ENCODE measurements at places on chromosomes 13 and 19.
A peak's percentile ranks its signal among the peaks of the same experiment; 100 is the strongest.

GRCh38 chr13:85142351-85142927 is 656.8 kb downstream of the SLITRK6 start:
- DNase-seq = no peak

DNA sequence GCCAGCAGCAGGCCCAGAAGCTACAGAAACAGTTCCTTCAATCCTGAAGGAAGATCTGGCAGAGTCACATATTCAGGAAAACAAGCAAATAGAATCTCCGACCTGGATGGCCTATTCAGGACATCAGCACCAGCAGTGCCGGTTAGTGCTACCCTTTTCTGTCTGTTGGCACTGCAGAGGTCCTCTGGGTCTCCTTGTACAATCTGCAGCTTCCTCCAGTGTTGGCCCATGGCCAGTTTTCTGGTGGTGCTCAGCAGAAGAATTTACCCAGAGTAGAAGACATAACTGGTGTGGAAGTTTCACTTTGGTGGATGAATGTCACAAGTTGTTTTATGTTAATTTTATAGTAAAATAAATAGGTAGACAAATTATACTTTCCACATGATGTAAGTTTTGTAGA is 498.1 kb downstream of the COG6 start:
- no peak for DNase-seq

GRCh38 chr13:30735872-30736175 is 481 bp downstream of the ALOX5AP start:
- DNase-seq = no peak

- DNase-seq = no peak
Observed at GRCh38 chr13:108944760-108945159, 315.3 kb downstream of the MYO16 start.

DNA sequence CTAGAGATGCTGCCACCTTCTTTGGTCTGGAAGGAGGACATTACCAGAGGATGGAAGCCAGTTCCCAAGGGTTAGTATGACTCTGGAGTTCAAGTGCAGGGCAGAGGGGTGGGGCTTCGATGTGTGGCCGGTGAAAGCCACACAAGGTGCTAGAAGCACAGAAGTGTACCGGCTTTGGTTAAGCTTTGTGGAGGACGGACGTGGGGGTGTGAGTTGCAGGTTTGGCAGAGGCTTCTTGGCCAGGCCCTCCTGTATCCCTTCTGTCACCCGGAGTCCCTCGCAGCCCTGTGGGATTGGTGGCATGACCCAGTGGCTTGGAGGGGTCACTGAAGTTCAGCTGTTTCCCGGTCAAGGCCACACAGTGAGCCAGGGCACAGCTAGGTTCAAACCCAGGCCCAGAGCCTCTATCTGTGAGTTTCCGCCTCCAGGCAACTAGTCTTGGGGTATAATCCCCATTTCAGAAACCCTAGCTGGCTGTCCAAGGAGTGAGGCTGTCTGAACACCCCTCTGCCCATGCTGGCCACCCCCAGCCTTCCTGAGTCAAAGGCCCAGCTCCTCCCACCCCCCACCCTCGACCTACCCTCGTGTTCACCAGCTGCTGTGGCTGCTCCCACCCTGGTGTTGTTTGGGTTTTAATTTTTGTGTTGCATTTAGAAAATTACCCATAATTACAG is 4.6 kb upstream of the SSBP4 start:
- no peak for DNase-seq

DNA sequence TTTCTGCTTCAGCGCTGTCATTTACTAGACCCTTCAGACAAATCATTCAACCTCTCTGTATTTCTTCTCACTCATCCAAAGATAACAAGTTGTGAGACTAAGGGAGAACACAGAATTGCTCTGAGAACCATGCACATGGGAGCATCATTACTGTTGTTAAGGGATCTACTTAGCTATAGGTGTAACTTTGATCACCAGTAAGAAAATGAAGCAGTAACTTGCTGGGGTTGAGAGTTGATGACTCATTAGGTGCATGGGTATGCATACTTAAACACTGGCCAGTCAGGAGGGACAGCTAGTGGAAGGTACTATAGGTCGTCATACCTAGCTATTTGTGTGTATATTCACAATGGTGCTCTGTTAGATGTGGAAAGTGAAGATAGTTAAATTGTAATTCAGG is 61.5 kb downstream of the B3GLCT start:
- DNase-seq = no peak

GRCh38 chr19:6886277-6886897 is 992 bp upstream of the ADGRE1 start:
- no peak for DNase-seq

GRCh38 chr13:44573790-44574465 is 2.2 kb downstream of the TSC22D1 start:
- no peak for DNase-seq

DNA sequence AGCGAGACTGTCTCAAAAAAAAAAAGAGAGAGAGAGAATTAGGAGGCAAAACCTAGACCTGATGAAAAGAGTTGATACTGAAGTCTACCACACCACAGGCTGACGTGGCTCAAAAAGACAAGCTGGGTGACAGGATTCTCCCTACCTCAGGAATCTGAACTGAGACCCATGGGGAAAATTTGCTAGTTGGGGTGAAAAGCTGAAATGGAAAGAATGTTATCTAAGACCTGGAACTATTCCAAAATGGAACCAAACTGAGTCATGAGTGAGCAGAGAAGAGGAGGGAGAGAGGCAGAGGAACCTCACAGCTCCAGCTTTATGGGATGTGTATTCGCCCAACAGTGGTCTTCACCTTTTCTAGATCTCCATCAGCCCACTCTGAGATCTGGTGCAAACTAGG is 11.7 kb downstream of the SMG9 start:
- no peak for DNase-seq

- no peak for DNase-seq
Observed at GRCh38 chr19:29006057-29006735, 206.8 kb downstream of the UQCRFS1 start.

GRCh38 chr19:53912653-53913052 is 3.6 kb downstream of the CACNG7 start:
- DNase-seq = no peak

DNA sequence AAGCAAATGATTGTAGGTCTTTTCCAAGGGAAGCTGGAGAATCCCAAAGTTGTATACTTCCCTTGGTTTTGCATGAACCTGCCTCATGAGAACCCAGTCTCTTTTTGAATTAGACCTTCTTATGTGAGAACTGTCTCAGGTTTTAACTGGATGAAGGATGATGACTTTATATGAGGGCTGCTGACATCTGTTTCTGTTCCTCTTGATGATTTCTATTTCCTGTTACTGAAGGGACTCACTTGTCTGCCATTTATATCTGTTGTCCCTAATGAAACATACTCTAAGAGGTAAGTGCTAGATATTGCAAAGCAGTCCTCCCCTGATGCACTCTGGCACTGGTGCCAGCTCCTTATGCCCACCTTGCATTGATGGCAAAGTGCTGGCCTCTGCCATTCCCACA is 33.6 kb downstream of the ERICH4 start:
- DNase-seq = no peak

DNA sequence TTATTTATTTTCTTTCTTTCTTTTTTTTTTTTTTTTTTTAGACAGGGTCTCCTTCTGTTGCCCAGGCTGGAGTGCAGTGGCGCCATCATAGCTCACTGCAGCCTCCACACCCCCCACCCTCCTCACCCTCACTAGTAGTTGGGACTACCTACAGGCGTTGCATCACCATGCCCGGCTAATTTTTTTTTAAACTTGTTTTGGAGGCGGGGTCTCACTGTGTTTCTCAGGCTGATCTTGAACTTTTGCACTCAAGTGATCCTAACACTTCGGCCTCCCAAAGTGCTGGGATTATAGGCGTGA is 33.6 kb downstream of the GJA3 start:
- DNase-seq = no peak

DNA sequence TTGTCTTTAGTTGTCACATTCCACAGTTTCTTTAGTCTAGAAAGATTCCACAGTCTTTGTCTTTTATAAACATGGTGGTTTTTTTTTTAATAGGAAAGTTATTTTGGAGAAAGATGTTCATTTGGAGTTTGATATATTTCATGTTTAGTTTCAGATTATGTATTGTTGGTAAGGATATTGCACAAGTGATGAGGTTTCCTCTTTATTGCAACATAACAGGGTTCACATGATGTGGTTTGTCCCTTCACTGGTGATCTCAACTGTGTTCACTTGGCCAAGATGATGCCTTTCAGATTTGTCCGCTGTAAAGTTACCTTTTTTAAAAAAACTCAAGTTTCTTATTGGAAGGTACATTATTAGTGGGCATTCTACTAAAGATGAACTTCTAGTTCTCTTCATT is 3.2 kb downstream of the ZNF230 start:
- no peak for DNase-seq

DNA sequence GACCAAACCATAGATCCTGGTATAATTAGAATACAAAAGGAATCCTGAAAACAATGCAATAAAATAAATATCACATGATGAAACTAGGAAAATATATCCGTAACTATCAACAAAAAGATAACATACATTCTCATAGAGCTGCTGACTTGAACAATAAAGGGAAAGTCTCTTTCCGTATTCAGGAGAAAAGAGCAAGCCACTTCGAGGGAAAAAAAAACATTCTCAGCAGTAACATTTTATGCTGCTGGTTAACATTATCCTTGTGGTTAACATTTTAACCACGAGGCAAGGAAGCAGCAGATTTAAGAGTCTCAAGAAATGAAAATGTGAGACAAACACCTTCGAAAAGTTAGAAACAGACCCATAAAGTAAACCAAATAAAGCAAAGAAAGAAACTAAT is 25.8 kb downstream of the NALCN start:
- DNase-seq = no peak

- no peak for DNase-seq
Observed at GRCh38 chr19:31818798-31819105, 469.5 kb upstream of the TSHZ3 start.

DNA sequence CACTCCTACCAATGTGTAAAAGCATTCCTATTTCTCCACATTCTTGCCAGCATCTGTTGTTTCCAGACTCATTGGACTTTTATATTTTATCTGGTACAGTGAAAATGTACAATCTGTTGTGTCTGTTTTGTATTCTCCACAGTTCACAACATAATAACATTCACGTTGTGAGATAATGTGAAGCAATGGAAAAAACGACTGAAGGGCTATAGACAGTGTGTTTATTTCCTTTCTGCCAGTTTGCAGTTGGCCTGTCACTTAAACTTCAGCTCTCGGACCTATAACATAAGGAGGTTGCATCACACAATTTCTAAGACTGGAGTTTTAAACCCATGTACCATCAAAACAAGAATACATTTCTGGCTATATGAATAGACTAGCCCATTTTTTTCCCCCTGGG is 965.5 kb upstream of the ATXN8OS start:
- DNase-seq = no peak

GRCh38 chr19:45471111-45471930 is 3.5 kb downstream of the FOSB start:
- DNase-seq = no peak

DNA sequence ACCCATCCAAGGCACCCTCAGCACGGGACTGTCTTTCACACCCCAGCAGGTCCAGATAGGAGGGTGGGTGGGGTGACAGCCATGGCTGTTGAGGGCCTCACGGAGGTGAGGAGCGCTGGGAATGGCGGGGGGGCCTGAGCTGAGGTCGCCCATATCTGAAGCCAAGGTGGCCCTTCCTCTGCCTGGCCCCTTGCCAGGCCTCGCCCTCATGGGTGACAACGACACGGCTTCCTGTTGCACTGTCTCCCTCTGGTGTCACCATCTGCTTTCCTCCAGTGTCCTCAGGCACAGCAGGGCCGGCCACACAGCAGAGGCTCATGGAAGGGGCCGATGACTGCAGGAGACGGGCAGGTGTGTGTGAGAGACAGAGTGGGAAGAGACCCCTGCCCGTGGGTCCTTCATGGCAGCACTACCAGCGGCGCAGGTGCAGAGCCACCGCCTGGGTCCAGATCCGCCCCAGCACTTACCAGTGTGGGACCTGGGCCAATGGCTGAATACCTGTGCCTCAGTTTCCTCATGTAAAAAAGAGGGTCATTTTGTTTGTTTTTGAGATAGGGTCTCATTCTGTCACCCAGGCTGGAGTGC is 8.1 kb upstream of the NKPD1 start:
- no peak for DNase-seq

DNA sequence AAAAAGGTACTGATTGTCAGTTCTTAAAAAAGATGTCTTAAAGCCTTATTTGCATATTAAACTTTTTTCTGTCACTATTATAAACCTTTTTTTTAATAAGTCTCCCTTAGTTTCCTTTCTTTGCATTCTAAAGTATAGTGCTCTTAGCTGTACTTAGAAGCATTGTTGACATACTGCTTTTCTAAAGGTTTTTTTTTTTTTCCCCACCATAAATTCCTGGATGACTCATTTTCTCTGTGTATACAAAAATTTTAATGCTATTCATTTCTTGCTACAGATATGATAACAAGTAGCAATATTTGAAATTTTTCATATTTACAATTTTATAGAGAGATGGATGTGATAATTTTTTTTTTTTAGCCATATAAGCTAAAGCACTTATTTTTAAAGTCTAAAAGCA is 43.5 kb downstream of the METTL21C start:
- no peak for DNase-seq

DNA sequence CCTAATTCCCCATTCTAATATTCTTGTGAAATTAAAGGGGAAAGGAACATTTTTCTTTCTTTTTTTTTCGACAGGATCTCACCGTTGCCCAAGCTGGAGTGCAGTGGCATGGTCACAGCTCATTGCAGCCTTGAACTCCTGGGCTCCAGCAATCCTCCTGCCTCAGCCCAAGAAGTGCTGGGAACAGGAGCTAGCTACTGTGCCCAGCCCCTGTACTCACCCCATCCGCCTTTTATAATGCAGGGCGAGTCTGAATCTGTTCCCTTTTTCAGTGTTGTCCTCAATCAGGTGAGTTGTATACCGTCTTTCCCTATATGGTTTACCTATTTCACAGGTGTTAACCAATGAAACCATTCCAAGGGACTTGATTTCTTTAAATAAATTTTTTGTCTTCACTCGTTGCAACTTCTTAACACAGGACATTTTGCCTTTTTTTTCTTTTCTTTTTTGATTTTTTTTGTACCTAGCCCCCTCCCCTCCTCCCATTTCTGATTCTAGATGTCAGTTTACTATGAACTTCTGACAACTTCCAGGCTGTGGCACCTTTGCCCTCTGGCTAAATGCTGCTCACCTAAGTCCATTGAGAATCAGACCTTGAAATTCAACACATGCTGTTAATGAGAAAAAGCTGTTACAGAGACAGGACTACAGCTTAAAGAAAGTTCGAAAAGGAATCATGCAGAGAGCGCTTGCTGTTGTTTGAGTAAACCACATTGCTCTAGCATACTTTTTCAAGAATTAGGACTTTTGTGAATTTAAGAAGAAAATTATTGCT is 562.1 kb upstream of the KLF12 start:
- DNase-seq = no peak

DNA sequence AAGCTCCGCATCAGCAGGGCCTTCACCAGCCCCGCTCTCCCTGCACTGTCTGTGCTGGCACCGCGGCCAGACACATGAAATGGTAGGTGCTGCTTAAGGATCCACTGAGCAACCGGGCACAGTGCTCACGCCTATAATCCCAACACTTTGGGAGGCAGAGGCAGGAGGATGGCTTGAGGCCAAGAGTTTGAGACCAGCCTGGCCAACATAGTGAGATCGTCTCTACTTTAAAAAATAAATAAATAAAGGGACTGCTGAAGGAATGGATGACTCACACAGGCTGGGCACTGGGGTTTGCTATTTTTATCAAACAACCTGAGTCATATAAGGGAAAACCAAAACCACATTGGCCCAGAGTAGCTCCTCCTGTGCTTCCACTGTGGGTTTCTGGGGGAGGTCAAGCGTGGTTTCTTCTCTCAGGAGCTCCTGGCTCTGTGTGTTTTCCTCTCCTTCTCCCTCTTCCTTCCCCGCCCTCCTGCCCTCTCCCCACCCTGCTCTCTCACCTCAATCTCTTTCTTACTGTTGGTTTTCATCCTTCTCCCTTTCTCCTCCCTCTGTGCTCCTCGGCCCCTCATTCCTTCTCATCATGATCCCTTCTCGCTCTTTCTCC is 21.3 kb downstream of the VRK3 start:
- DNase-seq = peak; percentile 73

Measured in HCT116 (cell line).